Epithelial cell of proximal tubule (primary cell): ENCODE measurements at places on chromosomes 2 and 18.

DNA sequence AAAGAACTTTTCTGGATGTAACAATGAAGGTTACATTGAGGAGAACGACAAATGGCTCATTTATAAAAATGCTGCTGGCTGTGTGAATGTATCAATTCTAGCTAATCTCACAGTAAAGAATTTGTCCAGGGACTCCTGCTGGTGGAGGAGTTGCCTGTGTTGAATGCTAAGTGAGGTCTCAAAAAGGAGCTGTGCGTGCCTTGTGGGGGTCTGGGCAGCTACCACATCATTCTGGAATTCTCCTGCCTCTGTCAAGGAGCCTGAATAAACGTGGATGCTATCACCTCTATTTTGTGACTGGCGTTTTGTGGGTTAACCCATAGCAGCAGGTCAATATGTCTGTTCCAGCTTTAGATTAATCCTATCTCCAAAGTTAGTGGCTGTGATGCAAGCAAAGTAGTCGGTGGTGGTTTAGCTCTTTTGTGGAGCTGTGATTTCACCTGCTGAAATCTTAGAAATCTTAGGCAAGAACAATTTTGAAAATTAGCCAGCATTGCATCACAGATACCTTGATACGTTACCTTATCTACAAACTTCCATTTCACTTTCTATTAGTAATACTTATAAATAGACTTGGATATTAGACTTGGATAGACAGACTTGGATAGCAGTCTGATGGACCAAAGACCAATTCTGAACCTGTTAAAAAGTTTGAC lies 96.8 kb downstream of the MTCL1 start:
- no peak for DNase-seq

DNA sequence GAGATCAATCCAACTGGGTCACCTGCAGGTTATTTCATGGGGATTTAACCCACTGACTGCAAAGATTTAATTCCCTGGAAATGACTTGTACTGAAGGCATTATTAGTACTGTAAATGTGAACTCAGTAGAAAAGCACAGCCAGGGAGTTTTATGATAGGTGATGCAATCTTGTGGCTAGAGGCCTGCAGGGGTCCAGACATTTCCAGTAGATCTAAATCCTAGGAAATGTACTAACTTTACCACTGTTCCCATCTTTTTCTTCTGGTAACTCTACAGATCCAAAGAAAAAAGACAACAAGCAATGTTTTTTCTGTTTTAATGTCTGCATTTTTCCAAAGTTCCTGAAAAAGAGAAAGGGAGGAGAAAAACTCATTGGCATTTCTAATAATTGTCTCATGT lies 500.1 kb downstream of the ARHGAP15 start:
- no peak for DNase-seq

DNA sequence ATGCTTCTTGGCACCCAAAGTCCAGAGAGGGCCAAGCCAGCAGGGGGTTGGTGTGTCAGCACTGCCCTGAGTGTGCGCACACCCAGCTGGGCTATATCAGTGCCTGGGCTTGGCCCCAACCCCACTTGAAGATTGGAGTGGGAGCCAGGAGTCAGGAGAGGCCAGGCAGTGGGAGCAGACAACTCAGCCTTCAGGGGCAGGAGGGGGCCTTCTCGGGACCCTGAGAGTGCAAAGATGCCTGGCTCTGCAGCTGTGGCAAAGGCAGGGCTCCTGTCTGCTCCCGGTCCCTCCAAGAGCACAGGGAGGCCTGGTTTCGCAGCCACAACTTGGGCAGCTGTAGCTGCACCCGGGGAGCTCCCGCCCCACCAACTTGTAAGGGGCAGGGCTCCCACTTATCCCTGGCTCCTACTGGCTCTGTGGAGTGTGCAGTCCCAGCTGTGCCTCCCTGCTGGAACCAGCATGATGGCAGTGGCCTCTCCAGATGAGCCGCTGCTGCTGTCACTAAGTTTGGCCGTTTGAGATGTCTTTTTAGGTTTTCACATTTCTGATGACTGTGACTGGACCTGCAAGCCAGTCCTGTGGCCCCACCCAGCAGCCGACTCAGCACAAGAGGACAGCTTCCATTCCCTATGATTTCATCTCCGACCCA lies 148.8 kb upstream of the HS6ST1 start:
- DNase-seq = no peak

- DNase-seq = no peak
Observed at GRCh38 chr2:117771969-117772630, 42.4 kb upstream of the DDX18 start.

- DNase-seq = no peak
Observed at GRCh38 chr2:128691526-128691925, 372.9 kb upstream of the HS6ST1 start.

GRCh38 chr2:42328148-42328833 lies 32.7 kb downstream of the COX7A2L start:
- DNase-seq = no peak
